ENCODE measurements at places on chromosomes 5 and 9. TPM values are rescaled to one million over a fixed set of nuclear protein-coding genes. Genes with fewer than 3 reads are reported as not detected.

Gene SV2C
- total RNA-seq = not detected

Gene IFNA2
- total RNA-seq = not detected

Gene FAM221B
- not detected for total RNA-seq

- DNase-seq = no peak
- H3K27ac ChIP-seq = no peak overlapping the region
- no peak overlapping the region for H3K4me3 ChIP-seq
These were observed 40.3 kb upstream of the NFIB start for GRCh38 chr9:14354201-14354600.

GRCh38 chr5:124735169-124735858 lies 11.1 kb downstream of the ZNF608 start:
- H3K36me3 ChIP-seq = no peaks in the 10 kb centered on the region
- H3K4me3 ChIP-seq = no peak overlapping the region
- H3K4me1 ChIP-seq = peaks cover 7% of the 10 kb centered on the region
- no peak for DNase-seq
- H3K27me3 ChIP-seq = no peaks in the 10 kb centered on the region
- no peak overlapping the region for H3K27ac ChIP-seq

- no peak overlapping the region for H3K27ac ChIP-seq
- no peak overlapping the region for H3K4me3 ChIP-seq
- H3K36me3 ChIP-seq = no peaks in the 10 kb centered on the region
- no peaks in the 10 kb centered on the region for H3K4me1 ChIP-seq
- no peaks in the 10 kb centered on the region for H3K27me3 ChIP-seq
These were observed 145.9 kb downstream of the GABRB2 start for GRCh38 chr5:161400583-161400982.

GRCh38 chr9:100087218-100087617 lies 11.6 kb downstream of the ERP44 start:
- no peak for DNase-seq
- no peak overlapping the region for H3K4me3 ChIP-seq
- H3K36me3 ChIP-seq = no peaks in the 10 kb centered on the region
- no peak overlapping the region for H3K27ac ChIP-seq

DNA sequence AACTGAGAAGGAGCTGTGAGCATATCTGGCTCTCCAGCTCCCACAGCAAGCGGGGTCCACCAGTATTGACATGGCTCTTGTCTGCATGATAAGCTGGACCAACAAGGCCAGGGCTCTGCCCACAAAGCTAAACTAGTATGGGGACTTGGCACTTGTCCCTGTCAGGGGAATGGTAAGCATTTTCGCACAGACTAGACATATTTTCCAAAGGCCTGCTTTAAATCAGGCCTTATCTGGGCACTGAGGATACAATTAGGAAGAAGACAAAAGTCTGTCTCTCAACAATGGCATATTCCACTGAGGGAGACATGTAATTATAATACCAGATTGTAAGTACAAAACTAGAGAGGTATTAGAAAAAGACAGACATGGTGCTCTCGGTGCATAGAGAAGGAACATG lies 32.1 kb downstream of the CSF2 start:
- no peaks in the 10 kb centered on the region for H3K27me3 ChIP-seq
- no peaks in the 10 kb centered on the region for H3K36me3 ChIP-seq
- DNase-seq = no peak
- no peak overlapping the region for H3K27ac ChIP-seq
- peaks cover 6% of the 10 kb centered on the region for H3K4me1 ChIP-seq

DNA sequence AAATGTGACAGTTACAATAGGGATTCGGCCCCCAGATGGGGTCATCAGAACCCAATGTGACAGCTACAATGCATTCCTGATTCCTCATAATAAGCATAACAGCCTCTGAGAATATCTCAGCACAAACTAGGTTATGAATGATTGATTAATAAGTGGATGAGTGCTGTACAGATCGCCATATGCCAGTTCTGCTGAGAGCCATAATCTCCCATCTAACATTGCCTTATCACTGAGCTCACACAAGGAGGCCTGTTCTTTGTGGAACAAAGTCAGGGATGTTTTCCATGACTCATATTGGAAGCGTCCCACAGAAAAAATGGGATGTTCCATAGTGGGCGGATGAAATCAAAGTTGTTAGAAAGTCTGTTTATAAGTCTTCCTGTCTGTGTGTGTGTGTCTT lies 89.6 kb downstream of the KIF4B start:
- DNase-seq = no peak
- H3K27ac ChIP-seq = no peak overlapping the region

GRCh38 chr5:94505327-94506068 lies 112.9 kb downstream of the KIAA0825 start:
- H3K36me3 ChIP-seq = no peaks in the 10 kb centered on the region
- no peaks in the 10 kb centered on the region for H3K4me1 ChIP-seq
- no peak for DNase-seq
- no peak overlapping the region for H3K4me3 ChIP-seq

GRCh38 chr5:65790371-65791163 lies 68.6 kb downstream of the NLN start:
- H3K4me1 ChIP-seq = no peaks in the 10 kb centered on the region
- H3K27me3 ChIP-seq = no peaks in the 10 kb centered on the region
- no peak overlapping the region for H3K27ac ChIP-seq
- no peak overlapping the region for H3K4me3 ChIP-seq
- no peak for DNase-seq

All from liver (tissue), 10 donors.